GM03348 (cell line): ENCODE measurements at places on chromosomes 16 and 17.

GRCh38 chr17:14346801-14347200 is 45.9 kb downstream of the HS3ST3B1 start:
- DNase-seq: no peak

DNA sequence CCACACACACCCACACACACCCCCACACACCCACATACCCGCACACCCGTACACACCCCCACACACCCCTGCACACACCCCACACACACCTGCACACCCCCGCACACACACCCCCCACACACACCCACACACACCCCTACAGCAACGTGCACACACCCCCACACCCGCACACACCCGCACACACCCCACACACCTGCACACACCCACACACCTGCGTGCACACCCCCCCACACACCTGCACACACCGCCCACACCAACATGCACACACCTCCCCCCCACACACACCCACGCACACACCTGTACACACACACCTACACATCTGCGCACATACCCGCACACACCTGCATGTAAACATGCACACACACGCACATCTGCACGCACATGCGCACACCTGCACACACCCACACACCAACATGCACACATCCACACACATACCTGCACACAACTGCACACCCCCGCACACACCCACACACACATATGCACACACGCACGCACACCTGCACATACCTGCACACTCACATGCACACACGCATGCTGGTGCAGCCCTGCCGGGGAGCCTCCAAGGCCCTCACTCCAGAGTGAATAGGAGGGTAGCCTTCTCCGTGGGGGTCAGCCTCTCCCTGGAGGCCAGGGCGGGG is 7.5 kb downstream of the ASPSCR1 start:
- no peak for DNase-seq

- DNase-seq: no peak
These were observed 27.2 kb downstream of the ARHGAP27 start for GRCh38 chr17:45405250-45406086.

DNA sequence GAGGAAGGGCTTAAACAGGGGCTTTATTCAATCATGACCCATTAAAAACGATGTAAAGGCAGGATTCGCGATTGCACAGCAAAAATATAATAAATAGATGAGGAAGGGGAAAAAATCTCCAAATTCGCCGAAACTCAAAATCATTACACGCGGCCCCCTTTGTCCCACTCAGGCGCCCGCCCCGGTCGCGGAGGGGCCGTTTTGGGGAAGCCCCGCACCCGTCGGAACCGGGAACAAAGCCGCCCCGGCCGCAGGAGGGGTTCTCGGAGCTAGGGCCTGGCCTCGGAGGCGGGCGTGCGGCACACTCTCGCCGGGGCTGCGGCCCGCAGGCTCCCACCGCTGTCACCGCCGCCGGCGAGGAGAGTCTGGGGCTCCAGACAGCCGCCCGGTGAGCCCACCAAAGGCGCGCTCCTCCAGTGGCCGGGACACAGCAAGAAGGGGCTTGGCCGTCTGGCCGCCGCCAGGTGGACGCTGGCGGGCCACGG is 521 bp downstream of the C16orf87 start:
- DNase-seq: peak; percentile 59

DNA sequence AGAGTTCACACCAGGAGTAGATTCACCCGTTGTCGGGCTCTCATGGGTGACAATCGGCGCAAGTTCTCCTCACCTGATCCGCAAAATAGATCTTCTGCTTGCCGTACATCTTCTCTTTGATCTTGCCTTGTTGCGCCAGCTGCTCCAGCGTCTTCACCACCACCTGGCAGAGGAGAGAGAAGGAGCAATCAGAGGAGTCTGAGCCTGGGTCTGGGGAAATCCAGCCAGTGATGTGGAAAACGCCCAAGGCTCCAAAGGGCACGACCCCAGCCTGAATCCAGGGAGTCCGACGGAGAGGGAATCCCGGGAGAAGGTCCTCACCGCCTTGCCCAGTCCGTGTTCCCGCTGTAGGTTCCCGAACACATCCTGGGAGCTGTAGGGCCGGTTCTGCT is 393 bp downstream of the PSMC3IP start:
- DNase-seq: no peak

DNA sequence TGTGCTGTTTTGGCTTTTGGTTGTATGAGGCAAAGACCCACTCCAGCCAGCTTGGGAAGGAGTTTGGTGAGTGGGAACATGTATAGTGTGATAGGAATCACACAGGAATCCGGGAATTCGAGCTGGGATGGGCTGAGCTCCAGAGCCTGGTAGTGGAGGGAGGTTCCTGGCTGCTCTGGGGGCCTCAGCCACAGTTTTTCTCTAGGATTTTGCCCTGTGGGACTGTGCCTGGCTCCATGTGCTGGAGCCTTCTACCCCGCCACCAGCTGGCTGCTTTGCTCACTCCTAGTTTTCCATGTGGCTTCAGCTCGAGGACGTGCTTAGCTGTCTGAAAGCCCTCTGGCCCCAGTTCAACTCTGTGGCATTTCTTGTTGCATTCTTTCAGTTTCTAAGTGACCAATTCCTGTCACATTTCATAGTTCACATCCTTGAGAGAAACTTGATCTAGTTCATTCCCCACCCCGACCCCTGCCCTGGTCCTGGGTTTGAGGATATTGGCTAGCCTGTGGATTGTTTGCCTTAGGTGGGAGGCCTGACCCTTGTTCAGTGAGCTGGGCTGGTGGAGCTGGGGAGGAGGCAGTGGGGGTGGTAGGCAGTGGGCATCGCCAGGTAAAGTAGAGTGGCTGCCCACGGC is 5.0 kb downstream of the SEC14L1 start:
- DNase-seq: peak; percentile 73

GRCh38 chr17:1562176-1562643 is 382 bp downstream of the PITPNA start:
- peak; percentile 78 for DNase-seq

DNA sequence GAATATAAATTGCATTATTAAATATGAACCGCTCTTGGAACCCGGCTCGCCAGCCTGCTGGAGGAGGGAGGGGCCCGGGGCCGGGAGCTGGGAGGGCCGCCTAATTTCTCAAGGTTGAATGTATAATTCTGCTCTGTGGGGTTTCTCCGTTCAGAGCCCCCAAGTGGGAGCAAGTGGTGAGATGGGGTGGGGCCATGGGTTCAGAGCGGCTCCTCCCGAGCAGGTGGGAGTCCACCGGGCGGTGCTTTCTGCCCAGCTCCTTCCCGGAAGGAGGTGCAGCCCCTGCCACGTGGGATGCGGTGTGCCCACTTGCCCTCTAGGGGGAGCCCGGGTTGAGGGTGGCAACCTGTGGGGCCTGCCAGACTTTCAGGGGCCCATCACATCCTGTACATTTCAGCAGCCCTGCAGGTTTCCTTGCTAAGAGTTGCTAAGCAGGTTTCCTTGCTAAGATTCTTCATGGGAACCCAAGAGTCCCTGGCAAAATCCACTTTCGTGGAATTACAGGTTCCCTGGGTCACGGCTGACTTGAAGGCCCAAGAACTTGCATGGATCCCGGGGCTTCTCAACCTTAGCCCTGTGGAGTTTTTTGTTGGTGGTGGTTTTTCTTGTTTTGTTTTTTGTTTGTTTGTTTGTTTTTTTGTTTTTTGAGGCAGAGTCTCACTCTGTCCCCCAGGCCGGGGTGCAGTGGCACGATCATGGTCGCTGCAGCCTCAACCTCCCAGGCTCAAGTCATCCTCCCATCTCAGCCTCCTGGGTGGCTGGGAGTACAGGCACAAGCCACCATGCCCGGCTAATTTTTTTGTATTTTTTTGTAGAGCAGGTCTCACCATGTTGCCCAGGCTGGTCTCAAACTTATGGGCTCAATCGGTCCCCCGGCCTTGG is 196.7 kb upstream of the GSE1 start:
- peak; percentile 83 for DNase-seq

DNA sequence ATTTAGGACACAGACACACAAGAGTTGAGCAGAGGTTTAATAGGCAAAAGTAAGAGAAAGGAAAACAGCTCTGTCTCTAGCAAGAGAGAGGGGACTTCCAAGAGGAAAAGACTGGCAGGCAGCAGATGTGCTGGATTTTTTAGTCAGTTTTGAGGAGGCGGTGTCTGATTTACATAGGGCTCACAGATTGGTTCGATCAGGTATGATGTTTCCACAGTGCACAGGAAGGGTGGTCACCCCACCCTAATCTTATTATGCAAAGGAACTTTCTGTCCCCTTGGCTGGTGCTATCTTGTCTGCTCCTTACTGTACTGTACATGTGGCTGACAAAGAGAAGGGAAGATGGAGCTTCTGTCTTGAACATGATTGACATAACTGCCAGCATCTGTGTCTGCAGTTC is 25.3 kb downstream of the BFAR start:
- no peak for DNase-seq

- no peak for DNase-seq
These were observed 1.1 kb downstream of the IRX6 start for GRCh38 chr16:55325080-55325447.

- DNase-seq: peak; percentile 7
These were observed 193.9 kb upstream of the SOX9 start for GRCh38 chr17:71926746-71927398.

- no peak for DNase-seq
These were observed 106.1 kb downstream of the WWOX start for GRCh38 chr16:78205506-78205905.
